Hematopoietic multipotent progenitor cell treated with erythropoietin and hydrocortisone succinate and interleukin-3 and kit ligand, for 8 days (in vitro differentiated cells): ENCODE measurements at places on chromosomes 13 and 19.

DNA sequence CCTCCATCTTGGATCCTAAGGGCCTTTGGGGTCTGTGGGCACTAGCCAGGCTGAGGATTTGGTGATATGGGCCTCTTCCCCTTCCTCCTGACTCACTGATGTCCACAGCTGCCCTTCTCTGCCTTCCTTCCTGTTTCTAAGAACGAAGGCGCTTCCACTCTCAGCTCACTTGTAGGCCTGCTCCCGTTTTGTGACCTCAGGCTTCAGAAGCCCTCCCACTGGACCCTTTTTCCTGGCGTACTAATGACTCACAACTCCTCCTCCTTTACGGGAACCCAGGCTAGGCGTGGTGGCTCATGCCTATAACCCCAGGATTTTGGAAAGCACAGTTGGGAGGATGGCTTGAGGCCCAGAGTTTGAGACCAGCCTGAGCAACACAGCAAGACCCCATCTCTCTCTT is 55.6 kb downstream of the TMED1 start:
- DNase-seq = no peak

- no peak for DNase-seq
Observed at GRCh38 chr13:113317031-113317430, 20.0 kb downstream of the LAMP1 start.

DNA sequence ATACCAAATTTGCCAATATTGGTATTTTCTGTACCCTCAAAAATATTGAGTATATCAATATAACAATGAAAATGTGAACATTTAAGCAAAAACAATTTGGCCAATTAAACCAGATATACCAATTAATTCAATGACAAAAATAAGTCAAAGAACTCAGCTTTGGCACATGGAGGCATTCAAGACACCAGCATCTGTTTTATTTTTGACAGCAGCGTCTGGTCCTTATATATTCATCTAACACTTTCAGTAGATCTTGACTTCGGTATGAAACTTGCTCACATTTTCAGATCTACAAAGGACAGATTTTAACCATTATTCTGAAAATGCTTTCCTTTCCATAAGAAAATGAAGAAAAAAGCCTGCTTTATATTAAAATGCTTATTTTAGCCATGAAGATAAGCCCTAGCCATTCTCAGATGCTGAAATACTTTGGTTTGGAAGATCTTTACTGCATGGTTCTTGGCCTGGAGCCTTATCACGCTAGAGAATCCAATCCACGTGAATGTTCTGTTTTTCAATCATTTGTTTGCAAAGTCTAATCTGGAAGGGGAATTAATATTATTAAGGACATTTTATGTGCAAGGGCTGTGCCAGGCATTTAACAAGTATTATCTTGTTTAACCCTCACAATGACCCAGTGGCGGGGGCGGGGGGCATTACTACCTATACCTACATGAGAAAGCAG is 132.2 kb downstream of the DLEU7 start:
- no peak for DNase-seq

DNA sequence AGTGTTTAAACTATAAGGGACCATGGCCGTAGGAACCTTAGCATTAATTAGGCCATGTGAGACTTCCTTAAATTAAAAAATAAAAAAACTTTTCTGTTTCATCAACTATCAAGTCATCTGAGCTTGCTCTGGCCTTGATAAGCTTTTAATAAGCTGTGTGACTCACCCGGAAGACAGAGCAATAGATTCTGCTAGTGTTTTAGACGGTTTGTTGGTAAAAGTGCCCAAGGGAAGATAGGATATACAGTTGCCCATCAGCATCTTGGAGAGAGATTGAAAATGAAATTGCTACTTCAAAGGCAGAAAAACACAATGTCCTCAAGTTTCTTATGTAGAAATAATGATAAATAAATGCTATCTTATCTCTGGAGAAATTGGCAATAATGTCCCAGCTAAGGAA is 31.2 kb upstream of the RCBTB2 start:
- DNase-seq = peak; percentile 75

- no peak for DNase-seq
Observed at GRCh38 chr19:19542507-19542906, 4.4 kb downstream of the CILP2 start.

DNA sequence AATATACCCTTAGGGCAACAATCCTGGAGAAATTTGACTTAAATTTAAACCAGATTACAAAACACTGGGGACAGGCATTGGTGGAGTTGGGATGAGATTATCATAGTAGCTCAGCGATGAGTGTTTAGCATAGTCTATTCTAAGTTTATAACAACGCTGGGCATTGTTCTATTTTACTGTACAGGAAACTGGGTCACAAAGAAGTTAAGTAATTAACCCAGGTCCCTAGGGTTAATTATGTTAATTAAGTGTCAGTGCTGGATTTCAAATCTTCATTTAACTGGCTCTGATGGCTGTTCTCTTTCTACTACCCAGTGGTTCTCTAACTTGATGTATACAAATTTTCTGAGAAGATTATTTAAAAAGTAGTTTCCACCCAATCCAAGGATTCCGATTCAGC is 388.9 kb downstream of the KCNRG start:
- no peak for DNase-seq

DNA sequence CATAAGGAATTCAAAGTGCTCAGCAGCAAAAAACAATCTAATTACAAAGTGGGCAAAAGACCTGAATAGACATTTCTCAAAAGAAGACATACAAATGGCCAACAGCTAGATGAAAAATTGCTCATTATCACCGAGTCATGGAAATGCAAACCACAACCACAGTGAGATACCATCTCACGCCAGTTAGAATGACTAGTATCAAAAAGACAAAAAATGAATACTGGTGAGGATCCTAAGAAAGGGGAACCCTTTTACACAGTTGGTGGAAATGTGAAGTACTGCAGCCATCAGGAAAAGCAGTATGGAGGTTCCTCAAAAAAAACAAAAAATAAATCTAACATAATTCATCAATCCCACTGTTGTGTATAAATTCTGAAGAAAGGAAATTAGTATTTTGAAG is 1206.1 kb downstream of the EFNB2 start:
- DNase-seq = peak; percentile 7

- no peak for DNase-seq
Observed at GRCh38 chr19:6616011-6616410, 25.1 kb upstream of the CD70 start.

GRCh38 chr19:49301165-49301865 is 23.7 kb downstream of the SLC6A16 start:
- DNase-seq = peak; percentile 81

DNA sequence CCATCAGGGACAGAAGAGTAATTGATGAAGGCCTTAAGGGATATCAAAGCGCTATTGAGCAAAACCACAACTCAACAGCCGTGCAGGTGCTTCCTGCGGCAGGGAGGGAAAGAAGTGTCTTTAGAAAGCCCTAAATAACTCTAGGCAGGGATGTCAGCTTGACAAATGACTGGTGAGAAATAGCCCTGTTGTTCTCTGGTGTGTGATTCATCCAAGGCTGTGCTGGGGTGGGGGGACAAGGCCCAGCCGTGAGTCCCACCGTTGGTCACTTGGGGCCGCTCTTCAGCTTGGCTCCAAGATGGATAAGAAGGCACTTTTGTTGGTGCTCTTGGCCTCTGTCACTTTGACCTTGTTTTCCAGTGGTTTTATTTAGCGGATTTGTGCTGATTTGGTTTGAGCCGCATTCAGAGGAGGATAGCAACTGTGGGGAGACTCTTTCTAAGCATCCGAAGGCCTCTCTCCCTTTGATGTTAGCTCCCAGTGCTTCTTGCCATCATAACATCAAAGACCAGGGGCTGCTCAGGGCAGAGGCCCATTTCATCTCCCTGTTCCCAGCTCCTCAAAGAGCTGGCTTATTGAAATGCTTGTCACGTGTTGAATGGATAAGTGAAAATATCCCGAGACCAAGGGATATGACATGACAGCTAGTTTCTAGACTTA is 130.3 kb upstream of the SERP2 start:
- DNase-seq = peak; percentile 81

GRCh38 chr13:110835721-110836604 is 78.9 kb downstream of the ANKRD10 start:
- DNase-seq = no peak

DNA sequence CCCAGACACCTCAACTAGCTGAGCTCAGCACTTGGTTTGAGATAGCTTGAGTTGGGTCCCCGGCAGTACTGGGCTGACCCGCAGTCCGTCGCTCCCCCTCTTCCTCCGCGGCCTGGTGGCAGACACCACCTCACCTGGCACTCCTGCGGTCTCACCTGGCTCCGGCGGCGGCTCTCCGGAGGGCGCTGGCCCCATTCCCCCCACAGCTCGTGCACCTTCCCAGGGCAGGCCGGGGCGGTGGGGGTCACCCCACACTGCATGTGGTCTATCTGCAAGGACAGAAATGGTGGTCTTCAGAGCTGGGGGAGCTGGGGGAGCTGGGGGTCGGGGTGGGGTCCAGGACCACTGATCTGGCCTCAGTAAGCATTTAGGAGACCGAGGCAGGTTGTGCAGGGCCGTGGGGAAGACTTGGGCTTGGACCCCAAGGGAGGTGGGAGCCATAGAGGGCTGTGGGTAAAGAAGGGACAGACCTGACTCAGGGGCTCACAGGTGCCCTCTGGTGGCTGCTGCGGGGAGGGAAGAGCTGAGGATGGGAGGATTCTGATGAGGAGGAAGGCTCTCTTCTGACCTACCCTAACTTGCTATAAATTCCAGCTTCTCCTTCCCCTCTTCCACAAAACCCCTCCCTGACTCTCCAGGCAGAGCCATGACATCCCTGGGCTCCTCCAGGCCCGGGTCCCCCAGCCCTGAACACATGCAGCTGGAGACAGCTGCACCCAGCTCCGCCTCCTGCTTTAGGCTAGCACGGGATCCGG is 6.7 kb upstream of the PLIN4 start:
- DNase-seq = peak; percentile 69

GRCh38 chr19:49151267-49152118 is 3.7 kb downstream of the HRC start:
- peak; percentile 62 for DNase-seq

DNA sequence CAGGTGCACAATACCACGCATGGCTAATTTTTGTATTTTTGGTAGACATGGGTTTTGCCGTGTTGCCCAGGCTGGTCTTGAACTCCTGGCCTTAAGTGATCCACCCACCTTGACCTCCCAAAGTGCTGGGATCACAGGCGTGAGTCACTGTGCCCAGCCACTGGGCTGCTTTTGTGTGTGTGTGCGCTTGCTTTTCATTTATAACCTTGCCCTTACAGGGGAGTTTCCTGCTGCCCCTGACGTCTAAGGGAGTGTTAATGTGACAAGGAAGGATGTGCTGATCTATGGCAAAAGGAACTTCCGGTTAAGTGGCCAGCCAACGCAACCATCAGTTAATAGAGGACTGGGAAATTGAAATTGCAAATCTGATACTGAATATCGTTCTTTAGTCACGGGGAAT is 57.7 kb downstream of the ING1 start:
- DNase-seq = no peak

DNA sequence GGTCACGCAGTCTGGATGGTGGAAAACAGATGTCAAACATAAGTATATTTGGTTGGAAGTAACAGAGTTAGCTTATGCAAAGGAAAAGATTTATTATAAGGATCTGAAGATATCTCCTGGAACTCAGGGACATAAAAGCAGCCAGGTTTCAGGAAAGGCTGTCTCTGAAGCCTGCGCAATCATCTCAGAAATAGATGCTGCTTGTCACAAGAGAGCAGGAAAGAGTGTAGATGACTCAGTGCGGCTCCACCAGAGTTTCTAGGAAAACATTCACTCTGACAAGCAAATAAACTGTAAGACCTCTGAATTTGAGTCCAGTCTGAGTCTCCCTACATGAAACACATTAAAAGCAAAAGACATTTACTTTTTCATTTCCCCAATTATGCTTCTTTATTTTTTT is 220.4 kb upstream of the HTR2A start:
- no peak for DNase-seq

GRCh38 chr13:99434258-99434788 is 66.9 kb upstream of the TM9SF2 start:
- DNase-seq = no peak

GRCh38 chr13:40599747-40600146 is 66.7 kb downstream of the FOXO1 start:
- no peak for DNase-seq

- no peak for DNase-seq
Observed at GRCh38 chr19:8143041-8143440, 6.4 kb downstream of the FBN3 start.

DNA sequence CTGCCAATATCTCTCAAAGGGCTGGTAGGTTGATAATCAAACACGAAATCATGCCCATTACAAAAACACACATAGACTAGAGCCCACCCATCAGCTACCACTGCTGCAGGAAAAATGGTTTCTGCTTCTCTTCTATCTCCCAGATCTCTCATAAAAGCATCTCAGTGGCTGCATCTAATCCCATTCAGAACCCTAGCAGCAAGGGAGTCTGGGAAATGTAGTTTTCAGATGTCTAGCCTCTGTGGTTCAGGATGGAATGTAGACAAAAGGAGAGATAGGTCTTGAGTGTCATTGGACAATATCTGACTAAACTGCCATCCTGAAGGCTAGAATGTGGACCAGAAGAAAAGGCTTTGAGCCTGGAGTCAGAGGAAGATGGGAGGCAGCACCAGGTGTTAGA is 32.1 kb downstream of the RDH8 start:
- no peak for DNase-seq

GRCh38 chr19:38409631-38410133 is 6.8 kb downstream of the FAM98C start:
- no peak for DNase-seq

- no peak for DNase-seq
Observed at GRCh38 chr13:113928685-113929627, 44.9 kb downstream of the C13orf46 start.

DNA sequence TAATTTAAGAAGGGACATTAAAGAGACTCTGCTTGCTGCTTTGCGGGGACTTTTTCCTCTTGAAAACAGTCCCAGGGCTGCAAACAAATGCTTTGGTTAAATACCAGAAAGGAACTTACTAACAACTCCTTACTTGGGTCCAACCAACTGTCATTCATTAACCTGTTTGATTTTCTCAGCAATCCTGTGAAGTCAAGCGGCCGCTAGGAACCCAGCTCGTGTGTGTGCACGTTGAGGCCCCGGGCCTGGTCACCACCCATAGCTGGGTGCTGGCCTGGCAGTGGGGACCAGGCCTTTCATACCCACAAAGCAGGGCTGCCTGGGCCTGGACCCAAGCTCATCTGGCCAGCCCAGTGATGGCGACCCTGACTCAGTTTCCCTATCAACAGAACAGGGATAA is 50.7 kb downstream of the C1QTNF9 start:
- DNase-seq = no peak

DNA sequence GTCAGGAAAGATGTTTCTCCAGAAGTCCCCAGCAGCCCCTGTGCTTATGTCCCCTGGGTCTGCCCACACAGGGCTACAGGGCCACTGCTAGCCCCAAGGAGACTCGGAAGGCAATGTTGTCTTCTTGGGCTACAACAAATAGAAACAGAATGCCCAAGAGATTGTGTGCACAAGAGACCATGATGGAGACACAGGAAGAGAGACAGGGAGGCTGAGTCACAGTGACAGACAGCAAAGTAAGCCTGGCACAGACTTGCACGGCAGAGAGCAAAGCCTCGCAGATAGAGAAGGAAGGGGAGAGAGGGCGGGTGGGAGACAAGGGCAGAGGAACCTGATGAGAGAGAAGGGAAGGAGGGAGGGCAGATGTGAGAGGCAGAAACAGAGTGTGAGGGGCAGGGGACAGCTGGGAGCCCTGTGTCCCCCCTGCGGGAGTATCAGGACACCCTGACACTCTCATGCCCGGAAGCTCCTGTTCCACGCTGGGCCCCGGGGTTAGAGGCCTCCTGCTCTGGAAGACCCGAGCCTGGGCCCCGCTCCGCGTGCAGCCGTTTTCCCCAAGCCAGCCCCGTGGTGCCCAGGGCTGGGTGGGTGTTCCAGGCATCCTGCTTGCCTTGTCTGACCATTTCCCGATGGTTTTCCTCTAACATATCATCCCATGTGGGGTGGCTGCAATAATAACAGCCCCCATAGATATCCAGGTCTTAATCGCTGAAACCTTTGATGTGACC is 2.7 kb upstream of the PLA2G4C start:
- no peak for DNase-seq

- peak; percentile 14 for DNase-seq
Observed at GRCh38 chr19:17889609-17890214, 18.0 kb downstream of the SLC5A5 start.
